ENCODE measurements at places on chromosomes 2 and 18.

- no peak for DNase-seq
These were observed 675.5 kb upstream of the SLC8A1 start for GRCh38 chr2:41127351-41127750.

DNA sequence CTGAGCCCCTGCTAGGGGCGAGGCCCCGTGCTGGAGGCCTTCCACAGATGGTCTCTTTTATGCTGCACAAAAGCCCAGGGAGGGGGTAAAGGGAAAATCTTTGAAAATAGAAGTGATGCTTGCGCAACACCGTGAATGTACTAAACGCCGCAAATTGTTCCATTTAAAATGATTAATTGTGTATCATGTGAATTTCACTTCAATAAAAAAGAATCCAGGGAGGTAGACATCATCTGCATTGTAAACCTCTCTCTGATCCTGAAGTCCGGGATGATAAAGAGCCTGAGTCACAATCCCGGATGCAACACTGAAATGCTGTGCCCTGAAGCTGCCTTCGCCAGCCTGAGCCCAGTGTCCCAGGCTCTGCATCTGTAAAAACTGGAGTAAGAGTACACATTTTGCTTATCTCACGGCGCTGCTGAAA, 107.7 kb upstream of the PPP1CB start:
- no peak for DNase-seq

DNA sequence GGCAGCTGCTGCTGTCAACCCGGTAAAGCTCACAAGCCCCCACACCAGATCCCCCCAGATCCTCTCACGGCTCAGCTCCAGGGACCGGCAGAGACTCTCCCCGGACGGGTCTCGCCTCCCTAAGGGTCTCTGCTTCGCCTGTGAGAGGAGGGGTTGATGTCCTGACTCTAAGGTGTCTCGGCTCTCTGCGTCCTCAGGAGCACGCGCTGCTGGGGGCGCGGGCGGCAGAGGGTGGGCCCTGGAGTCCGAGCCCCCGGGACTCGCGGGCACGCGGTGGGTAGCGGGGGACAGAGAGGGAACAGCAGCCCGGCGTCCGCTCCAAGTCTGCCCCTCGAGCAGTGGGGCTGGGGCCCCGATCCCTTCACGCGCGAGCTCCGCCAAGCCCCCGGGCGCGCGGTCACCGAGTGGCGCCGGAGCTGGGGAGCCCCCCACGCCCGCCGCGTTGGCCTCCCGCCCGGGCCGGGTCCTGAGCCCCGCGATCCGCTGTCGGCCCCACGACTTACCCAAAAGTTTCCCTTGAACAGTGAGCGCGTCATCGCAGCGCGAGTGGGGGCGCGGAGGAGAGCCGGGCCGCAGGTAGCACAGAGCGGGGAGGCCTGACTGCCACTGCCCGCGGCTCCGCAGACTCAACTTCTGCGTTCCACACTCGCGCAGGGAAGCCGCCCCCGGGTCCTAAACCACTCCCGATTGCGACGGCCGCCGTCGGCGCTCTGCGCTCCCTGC, at the start of gene PSTPIP2:
PSTPIP2 (minus strand) TSS at position 608 of the 723 bp plus-strand sequence; CDS start at position 536, 72 bp downstream.
- peak; percentile 47 for DNase-seq

- DNase-seq = no peak
These were observed 533.7 kb upstream of the TNP1 start for GRCh38 chr2:217393585-217394032.

DNA sequence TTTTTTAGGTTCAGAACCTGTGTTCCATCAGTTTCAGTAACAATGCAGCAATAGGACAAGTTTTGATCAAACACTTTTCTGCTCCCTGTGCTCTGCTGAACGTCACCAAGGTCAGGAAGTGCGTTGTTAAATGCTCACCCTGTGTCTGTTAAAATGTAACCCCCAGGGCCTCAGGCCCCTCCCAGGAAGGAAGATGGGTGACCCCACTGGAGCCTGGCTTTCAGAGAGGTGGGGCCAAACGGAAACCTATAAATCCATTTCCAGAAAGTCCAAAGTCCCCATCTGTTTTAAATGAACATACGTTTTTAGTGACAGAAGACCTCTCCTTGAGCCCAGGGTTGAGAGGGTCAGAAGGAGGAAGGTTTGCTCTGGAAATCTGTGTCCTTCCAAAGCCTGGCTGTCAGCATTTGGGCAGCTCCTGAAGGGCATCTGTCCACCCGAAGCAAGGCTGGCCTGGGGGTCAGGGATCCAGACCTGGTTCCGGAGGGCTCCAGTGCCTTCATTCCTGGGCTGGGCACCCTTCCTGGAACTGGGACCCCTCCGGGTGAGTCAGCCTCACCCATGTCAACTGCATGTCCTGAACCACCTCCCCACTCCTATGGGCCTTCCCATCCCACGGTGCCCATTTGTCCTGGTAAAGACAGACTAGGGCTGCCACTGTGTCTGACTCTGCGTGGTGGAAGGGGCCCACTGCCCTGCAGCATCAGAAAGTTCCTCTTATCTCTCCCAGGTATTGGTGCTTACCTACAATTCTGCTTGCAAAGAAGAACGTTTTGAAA, 117.4 kb upstream of the COPS8 start:
- DNase-seq = no peak

DNA sequence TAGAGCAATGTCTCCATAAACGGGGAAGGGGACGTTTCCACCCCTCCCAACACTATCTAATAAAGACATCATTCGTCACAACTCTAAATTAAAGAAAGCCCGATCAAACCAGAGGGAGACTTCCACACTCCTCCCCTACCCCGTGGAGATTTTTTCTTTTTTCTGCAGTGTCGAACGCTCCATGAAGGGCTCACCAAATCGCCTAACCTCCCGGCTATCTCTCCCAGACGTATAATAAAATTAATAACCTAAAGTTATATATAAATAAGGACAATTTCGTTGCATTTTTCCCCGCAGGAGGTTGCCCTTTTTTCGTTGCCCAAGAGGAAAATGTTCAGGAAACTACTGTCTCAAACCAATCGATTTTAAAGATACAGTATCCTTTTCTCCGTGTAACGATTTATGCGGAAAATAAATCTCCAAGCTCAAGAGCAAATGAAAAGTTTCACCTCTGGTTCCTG, 2.4 kb downstream of the EVX2 start:
- DNase-seq = no peak

GRCh38 chr2:127887776-127888130, 2.0 kb upstream of the AMMECR1L start:
- no peak for DNase-seq

- DNase-seq = no peak
These were observed 190.8 kb downstream of the ARHGAP28 start for GRCh38 chr18:6920099-6920955.

Measured in activated T-cell treated with anti-CD3 and anti-CD28 coated beads for 24 hours (primary cell).